ENCODE measurements at places on chromosomes 5 and 9. TPM values are rescaled to one million over a fixed set of nuclear protein-coding genes. Genes with fewer than 3 reads are reported as not detected.

- no peak overlapping the region for H3K27ac ChIP-seq
- no peak overlapping the region for H3K4me3 ChIP-seq
- no peak for DNase-seq
- no peaks in the 10 kb centered on the region for H3K27me3 ChIP-seq
- H3K36me3 ChIP-seq, result no peaks in the 10 kb centered on the region
- no peaks in the 10 kb centered on the region for H3K4me1 ChIP-seq
Measured at GRCh38 chr5:31921852-31922305, 252.2 kb downstream of the GOLPH3 start.

The SPINK5 gene
- total RNA-seq, result not detected

DNA sequence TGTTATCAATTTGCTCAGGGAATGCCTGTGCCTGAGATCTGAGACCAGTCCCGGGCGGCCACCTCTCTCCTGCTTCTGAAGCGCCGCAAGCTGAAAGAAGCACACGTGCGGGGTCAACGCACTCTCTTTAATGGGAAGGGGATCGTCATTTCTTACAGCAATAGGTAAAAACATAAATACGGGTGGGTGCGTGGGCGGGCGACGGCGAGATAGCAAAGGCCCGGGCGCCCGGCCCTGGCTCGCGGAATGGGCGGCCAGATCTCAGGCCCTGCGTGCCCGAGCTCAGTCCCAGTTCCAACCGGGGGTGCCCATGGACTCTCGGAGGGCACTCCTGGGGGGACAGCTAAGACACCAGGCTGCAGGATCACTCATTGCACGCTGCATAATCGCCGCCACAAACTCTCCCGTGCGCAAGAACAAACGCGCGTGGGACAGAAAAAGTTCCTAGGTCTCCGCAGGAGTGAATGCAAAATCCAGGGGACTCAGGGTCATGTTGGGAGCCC, 3.0 kb downstream of the NKX2-5 start:
- H3K27me3 ChIP-seq, result peaks cover 84% of the 10 kb centered on the region
- no peak for DNase-seq
- no peak overlapping the region for H3K27ac ChIP-seq
- peaks cover 6% of the 10 kb centered on the region for H3K36me3 ChIP-seq

DNA sequence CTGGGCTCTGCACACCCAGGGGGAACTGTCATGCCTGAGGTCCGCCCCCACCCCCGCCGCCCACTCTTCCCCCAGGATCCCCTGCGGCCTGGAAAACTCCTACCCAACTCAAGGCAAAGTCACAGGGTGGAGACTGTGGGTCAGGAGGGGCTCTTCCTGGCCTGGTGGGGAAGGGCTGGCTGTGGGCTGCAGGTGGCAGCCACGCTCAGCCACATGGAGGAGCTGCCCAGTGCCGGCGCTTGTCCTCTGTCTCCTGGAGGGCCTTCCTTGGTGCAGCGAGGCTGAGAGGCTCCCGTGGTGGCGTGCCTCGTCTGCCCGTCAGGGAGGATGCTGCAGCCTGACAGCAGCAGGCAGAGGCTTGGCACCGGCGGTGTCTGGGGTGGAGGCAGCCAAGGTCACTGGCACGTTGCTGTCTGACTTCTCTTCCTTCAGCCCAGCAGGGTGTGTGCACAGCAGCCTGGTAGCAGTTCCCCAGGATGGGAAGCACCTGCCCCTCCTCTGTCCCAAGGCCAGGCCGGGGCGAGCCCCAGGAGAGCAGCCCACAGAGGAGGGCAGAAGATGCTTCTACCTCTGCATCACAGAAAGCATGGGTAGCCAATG, 78.1 kb downstream of the ADAMTS2 start:
- no peak overlapping the region for H3K27ac ChIP-seq
- no peaks in the 10 kb centered on the region for H3K36me3 ChIP-seq
- H3K4me1 ChIP-seq, result no peaks in the 10 kb centered on the region
- DNase-seq, result no peak

DNA sequence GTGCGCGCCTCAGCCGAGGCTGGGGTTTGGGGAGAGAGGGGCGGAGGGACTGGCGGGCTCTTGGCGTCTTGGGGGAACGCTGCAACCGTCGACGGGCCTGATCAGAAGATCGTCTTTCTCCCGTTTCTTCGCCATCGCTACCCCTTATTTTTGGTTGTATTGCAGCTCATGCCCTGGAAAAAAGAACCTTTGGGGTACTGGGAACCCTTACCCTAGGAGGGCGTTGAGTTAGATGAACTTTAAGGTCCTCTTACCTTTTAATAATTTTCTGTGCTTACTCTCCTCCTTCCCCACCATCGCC, 719 bp downstream of the PAIP2 start:
- peaks cover 20% of the 10 kb centered on the region for H3K36me3 ChIP-seq
- peak overlapping the region; percentile 95 for H3K27ac ChIP-seq
- no peaks in the 10 kb centered on the region for H3K27me3 ChIP-seq
- peaks cover 45% of the 10 kb centered on the region for H3K4me1 ChIP-seq
- peak overlapping the region; percentile 94 for H3K4me3 ChIP-seq

The TMOD1 gene
- total RNA-seq, result 0.81 TPM

The SLC25A2 gene
- 0.20 TPM for total RNA-seq

The SLC36A2 gene
- not detected for total RNA-seq

The RFESD gene
- 3.0 TPM for total RNA-seq

DNA sequence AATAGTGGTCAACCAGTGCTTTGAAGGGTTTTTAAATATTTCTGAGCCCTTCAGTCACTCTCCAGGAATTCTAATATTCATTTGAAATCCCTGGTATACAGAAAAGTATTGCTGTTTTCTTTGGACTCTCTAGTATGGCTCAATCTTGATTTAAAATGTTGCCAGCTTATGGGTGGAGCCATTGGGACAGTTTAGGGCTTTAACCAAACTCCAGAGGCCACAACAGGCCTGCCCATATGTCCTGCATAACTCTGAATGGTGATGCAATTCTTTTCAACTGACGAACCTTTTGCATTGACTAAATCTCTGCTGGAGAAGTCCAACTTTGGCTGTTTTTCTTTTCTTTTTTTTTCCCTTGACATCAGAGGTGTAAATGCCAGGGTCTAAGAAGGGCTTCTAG, 10.3 kb upstream of the ANKHD1 start:
- H3K27me3 ChIP-seq, result no peaks in the 10 kb centered on the region
- peaks cover 2% of the 10 kb centered on the region for H3K36me3 ChIP-seq
- H3K4me1 ChIP-seq, result no peaks in the 10 kb centered on the region
- no peak for DNase-seq
- no peak overlapping the region for H3K4me3 ChIP-seq

- no peak overlapping the region for H3K4me3 ChIP-seq
- H3K4me1 ChIP-seq, result no peaks in the 10 kb centered on the region
- H3K27ac ChIP-seq, result no peak overlapping the region
- DNase-seq, result no peak
Measured at GRCh38 chr9:38765101-38765500, 45.2 kb upstream of the FAM240B start.

The ADRB2 gene
- total RNA-seq, result 0.83 TPM

The RASGRF2 gene
- 22.6 TPM for total RNA-seq

GRCh38 chr5:15719784-15720183, 219.8 kb downstream of the FBXL7 start:
- H3K27me3 ChIP-seq, result no peaks in the 10 kb centered on the region
- no peak overlapping the region for H3K4me3 ChIP-seq
- H3K36me3 ChIP-seq, result no peaks in the 10 kb centered on the region
- no peak overlapping the region for H3K27ac ChIP-seq
- no peaks in the 10 kb centered on the region for H3K4me1 ChIP-seq

DNA sequence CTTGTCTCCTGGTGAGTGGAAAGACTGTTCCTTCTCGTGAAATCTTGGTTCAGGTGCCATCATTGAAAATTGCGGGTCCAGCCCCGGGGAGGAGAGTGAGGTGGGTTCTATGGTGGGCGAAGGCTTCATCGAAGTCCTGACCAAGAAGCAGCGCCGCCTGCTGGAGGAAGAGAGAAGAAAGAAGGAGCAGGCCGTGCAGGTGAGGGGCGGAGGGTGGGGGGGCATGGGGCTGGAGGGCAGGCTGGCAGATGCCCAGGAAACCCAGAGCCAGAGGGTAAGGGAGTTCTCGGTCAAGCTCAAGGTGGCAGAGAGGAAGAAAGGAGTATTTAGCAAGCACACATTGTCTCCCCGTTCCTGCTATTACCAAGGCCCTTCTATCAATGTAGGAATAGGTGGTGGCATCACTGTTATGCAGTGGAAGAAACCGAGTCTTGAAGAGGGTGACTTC, 24.3 kb upstream of the POMT1 start:
- H3K27ac ChIP-seq, result peak overlapping the region; percentile 13
- no peaks in the 10 kb centered on the region for H3K4me1 ChIP-seq
- H3K4me3 ChIP-seq, result no peak overlapping the region
- peak; percentile 27 for DNase-seq

The PCDHA1 gene
- not detected for total RNA-seq

DNA sequence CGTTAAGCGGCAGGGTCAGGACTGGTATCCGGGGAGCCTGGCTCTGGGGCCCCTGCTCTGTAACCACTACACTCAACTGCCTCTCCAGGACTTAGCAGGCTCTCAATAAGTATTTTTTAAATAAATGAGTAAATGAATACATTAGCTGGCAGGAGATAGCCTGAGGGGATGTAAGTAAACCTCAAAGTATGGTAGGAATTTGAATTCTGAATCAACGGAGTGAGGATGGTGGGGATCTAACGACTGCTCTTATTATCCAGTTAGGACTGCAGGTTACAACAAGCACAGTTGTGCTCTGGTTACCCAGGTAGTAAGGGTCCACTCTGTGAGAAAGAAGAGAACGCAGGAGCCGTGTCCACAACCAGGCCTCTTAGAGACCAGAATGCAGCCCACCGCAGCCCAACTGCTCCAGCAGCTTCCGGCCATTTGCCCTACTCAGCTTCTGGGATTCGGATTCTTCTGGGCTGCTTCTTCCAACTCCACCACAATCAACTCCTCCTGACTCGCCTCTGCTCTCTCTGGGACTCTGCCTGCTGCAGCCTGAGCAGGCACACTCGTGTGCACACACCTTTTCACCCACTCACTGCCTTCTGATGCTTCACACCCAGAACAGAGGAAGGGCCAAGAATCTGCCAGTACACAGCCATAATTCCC, 52.6 kb downstream of the MED27 start:
- no peak overlapping the region for H3K4me3 ChIP-seq
- H3K27me3 ChIP-seq, result no peaks in the 10 kb centered on the region
- DNase-seq, result no peak

GRCh38 chr5:19928562-19929421, 59.2 kb downstream of the CDH18 start:
- no peak overlapping the region for H3K4me3 ChIP-seq
- H3K27ac ChIP-seq, result no peak overlapping the region
- no peaks in the 10 kb centered on the region for H3K4me1 ChIP-seq
- H3K36me3 ChIP-seq, result no peaks in the 10 kb centered on the region

GRCh38 chr9:124559871-124560270, 52.7 kb upstream of the NR5A1 start:
- no peaks in the 10 kb centered on the region for H3K36me3 ChIP-seq
- H3K4me3 ChIP-seq, result no peak overlapping the region
- DNase-seq, result no peak
- no peak overlapping the region for H3K27ac ChIP-seq

DNA sequence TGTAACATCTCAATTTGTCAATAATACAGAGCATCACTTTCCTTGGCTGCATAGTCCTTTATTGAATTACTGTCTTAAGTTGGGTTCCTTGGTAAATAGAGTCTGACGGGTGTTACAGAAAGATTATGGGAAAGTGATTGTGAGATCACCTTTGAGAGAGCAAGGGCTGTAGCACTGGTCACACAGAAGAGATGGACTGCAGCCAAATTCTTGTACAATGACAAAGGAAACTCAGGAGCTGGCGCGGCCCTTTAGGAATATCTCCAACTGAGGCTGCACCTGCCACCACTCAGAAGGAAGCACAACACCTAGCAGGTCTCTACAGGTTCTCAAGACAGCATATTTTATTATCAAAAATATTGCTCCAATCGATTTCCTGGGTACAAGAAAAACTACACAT, 350.0 kb upstream of the ISL1 start:
- H3K27ac ChIP-seq, result no peak overlapping the region
- no peak for DNase-seq

- H3K36me3 ChIP-seq, result no peaks in the 10 kb centered on the region
- peaks cover 7% of the 10 kb centered on the region for H3K4me1 ChIP-seq
- H3K27me3 ChIP-seq, result peaks cover 17% of the 10 kb centered on the region
- peak; percentile 37 for DNase-seq
- H3K27ac ChIP-seq, result no peak within 1 kb of the TSS
- H3K4me3 ChIP-seq, result peak within 1 kb of the TSS; percentile 47
Measured at GRCh38 chr9:130444565-130445221, at the start of gene ASS1. TSS of gene ASS1 (plus strand) at chr9:130444961. CDS start at chr9:130452229, 7,268 bp downstream.

GRCh38 chr9:68755752-68756151, 50.7 kb downstream of the PIP5K1B start:
- H3K27me3 ChIP-seq, result peaks cover 17% of the 10 kb centered on the region
- no peak overlapping the region for H3K4me3 ChIP-seq
- H3K27ac ChIP-seq, result no peak overlapping the region

The AQP7 gene
- total RNA-seq, result not detected

The MARCOL gene
- not detected for total RNA-seq

DNA sequence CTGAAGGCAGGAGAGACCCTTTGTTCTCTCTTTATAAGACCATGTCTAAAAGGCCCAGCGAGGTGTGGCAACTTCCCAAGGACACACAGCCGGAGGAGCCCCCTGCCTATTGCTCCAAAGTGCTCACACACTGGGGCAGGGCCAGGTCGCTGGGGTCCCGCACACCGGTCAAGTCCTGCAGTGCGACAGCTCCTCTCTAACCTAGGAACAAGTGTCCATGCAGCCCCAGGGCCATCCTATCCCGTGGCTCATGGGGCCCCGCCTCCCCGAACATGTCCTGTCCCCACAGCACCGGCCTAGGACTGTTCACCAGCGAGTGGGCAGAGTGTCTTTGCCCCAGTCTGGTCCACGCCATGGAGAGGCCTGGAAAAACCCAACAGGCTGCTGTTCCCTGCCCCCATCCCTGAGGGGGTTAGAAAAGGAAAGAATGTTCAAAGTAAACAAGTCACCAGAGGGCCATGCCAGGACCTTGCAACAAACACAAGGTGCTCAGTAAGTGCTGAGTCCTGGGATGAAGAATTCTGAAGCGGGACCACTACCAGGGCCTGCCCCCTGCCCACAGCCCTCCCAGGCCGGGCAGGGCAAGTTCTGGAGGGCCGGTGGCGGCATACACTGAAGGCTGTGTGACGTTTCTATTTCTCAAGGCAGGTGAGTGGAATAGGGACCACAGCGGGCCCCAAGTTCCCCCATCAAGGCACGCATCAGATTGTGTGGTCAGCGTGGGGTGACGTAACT, 938 bp downstream of the NINJ1 start:
- no peak for DNase-seq
- peak overlapping the region; percentile 94 for H3K4me3 ChIP-seq
- H3K27me3 ChIP-seq, result peaks cover 2% of the 10 kb centered on the region
- H3K4me1 ChIP-seq, result peaks cover 57% of the 10 kb centered on the region
- peak overlapping the region; percentile 91 for H3K27ac ChIP-seq

GRCh38 chr5:127849408-127849807, 146.2 kb downstream of the CCDC192 start:
- no peaks in the 10 kb centered on the region for H3K4me1 ChIP-seq
- H3K36me3 ChIP-seq, result no peaks in the 10 kb centered on the region
- H3K27me3 ChIP-seq, result no peaks in the 10 kb centered on the region

The RASEF gene
- total RNA-seq, result not detected

The ITGA1 gene
- 2.2 TPM for total RNA-seq

DNA sequence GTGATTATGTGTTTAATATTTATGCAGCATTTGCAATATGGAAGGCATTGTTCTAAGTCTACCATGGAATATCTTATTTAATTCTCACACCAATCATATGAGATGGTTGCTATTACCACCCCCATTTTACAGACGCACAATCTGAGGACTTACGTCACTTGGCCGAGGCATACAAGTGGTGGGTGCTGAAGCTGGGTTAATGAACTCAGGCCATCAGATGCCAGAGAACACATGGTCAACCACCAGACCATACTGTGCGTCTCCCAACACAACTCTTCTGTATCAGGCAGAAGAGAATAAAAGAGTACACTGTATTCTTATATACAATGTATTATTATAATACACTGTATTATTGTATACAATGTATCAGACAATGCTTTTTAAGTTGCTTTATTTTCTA, 59.5 kb downstream of the ZNF366 start:
- H3K27me3 ChIP-seq, result peaks cover 6% of the 10 kb centered on the region
- no peak for DNase-seq
- no peak overlapping the region for H3K4me3 ChIP-seq

The C5 gene
- 1.2 TPM for total RNA-seq

Measured in activated T-helper 1 cell treated with anti-CD3 and anti-CD28 coated beads, Interleukin-12 subunit alpha, Interleukin-12 subunit beta, Interleukin-2, Interleukin-4 antibody, amounts not matched to agents 30 ng/mL and 10 ng/mL and 1 ng/mL, durations not matched to agents 14 hours and 24 hours and 36 hours (primary cell).